Tracheal epithelial cell (primary cell): ENCODE measurements at places on chromosomes 12 and 14. TPM values are rescaled to one million over a fixed set of nuclear protein-coding genes. Genes with fewer than 3 reads are reported as not detected.

The ZNF705A gene
- total RNA-seq, result not detected in 2 replicates

The HPD gene
- 0.24 TPM in 1 of 2 replicates, not detected in the other for total RNA-seq

The DTX1 gene
- not detected in 2 replicates for total RNA-seq

The CLEC14A gene
- total RNA-seq, result 0.21 and 0.24 TPM in 2 replicates

The TDRD9 gene
- 0.72 and 1.3 TPM in 2 replicates for total RNA-seq

The NANOG gene
- total RNA-seq, result not detected in 2 replicates

The STXBP6 gene
- total RNA-seq, result 0.21 TPM in 1 of 2 replicates, not detected in the other

The NOP9 gene
- 26.6 and 41.4 TPM in 2 replicates for total RNA-seq

The TECPR2 gene
- total RNA-seq, result 8.2 and 8.7 TPM in 2 replicates

The IFNG gene
- not detected in 2 replicates for total RNA-seq

The PMEL gene
- total RNA-seq, result 2.6 and 2.9 TPM in 2 replicates

The VDR gene
- total RNA-seq, result 5.5 and 10.0 TPM in 2 replicates
